Stimulated activated CD8-positive, alpha-beta memory T cell treated with anti-CD3 and anti-CD28 coated beads, Interleukin-4, amount 100 ng/mL, for 1 hour (primary cell): ENCODE measurements at places on chromosomes 7 and 10.

DNA sequence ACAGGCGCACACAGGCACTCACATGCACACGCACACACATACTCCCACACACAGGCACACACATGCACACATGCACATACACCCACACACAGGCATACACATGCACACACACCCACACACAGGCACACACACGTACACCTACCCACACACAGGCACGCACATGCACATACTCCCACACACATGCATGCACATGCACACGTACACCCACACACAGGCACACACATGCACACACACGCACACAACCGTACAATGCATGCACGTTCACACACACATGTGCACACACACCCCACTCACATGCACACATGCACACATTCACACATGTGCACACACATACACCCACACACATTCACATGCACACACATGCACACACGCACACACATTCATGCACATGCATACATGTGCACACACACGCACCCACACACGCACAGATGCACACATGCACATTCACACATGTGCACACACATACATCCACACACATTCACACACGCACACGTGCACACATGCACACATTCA lies 59.3 kb downstream of the MKI67 start:
- no peak for DNase-seq

DNA sequence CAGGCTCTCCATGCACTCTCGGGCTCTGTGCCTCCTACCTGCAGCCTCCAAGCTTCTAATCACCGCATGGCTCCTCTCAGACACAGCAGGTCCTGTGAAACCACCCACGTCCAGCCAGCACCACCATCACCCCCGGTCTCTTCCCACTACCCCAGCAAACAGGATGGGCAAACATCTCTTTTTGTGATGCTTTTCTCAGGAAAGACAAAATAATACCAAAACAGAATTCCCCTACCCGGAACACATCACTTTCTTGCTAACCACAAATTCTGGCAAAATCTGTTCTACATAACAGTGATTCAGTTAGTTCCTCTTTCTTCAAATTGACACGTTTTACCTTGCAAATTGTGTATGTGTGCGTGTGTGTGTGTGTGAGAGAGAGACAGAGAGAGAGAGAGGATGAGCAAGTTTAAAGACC lies 6.5 kb downstream of the SNX8 start:
- no peak for DNase-seq

DNA sequence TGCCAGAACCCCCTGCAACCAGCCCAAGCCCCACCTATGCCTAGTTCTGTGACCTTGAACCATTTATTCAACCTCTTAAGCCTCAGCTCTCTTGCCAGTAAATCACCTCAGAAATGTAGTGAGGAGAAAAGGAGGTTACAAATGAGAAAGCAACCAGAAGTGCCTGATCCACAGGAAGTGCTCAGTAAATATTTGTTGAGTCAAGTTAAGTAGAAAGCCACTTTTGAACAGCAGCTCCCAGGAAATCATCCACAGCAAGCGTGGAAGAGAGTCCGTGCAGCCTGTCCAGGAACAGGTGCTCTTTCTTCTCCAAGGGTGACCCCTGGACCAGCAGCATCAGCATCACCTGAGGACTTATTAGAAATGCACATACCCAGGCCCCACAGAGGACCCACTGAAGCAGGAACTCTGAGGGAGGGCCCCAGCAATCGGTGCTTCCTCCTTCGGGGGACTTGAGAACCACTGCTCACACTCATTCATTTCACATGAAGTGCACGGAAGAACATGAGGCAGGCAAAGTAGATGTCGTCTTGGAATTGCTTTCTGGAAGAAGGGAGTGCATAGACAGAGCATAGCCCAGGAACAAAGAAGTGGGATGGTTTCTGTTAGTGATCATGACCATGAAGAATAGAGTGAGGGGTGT lies 6.3 kb upstream of the C10orf71 start:
- DNase-seq, result no peak

DNA sequence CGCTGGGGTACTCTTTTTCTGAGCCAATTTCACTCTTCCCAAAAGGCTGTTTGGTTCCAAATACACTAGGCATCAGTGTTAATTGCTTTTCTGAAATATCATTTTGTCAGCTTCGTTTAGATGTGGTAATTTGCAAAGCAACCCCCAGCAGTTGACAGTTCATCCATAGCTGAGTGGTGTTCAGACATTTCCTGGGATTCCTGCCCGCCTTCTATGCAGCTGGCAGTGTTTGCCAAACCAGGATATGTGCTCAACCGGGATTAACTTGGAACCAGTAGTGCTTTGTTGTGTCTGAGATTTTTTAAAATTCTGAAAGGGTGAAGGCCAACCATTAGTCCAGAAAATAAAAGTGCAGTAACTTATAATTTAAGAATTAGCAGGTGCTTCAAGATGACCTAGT lies 25.2 kb upstream of the MKLN1 start:
- no peak for DNase-seq

DNA sequence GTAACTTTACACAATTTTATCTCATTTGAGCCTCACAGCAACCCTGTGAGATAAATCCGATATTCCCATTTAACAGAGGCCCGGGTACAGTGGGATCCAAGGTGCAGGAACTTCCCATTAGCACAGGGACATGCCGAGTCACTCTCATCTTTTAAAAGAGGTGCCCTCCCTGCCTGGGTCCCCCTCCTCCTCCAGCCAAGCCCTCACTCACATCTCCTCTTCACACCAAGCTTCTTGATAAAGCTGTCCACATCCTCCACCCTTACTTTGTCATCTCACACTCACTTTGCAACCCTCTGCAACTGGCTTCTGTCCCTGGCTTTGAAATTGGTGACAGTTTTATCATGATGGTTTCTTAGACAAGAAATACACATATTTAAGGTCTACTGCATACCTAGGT lies 144.6 kb upstream of the RHEB start:
- DNase-seq, result no peak

DNA sequence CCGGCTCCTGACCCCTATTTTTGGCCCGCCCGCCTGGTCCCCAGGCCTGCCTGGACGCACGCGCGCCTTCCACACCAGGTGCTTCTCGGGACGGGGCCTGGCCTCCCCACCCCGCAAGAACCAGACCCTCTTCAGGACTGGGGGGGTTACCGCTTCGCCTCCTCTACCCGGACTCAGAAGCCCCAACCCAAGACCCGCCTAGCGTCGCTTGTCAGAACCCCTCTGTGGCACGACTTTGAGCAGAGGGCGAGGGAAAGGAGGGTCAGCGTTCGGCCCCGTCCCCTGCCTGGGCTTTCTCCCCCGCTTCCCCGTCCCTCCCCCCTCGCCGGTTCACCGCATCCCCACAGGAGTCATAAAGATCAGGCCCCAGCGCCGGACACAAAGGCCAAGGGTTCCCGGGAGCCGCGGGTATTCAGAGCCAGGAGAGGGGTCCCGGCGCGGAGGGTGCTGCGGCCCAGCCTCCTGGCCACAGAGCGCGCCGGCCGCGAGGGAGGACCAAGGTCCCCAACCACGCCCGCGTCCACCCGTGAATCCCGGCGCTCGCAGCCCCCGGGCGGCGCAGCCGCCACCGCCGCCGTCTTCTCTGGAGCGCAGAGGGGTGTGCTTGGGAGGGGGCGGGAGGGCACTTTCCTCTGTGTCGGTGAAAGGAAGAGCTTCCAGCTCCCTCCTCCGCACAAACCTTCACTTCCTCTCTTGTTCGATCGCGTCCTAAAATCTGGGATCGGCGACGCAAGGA lies 351.9 kb downstream of the DNAJB6 start:
- no peak for DNase-seq

DNA sequence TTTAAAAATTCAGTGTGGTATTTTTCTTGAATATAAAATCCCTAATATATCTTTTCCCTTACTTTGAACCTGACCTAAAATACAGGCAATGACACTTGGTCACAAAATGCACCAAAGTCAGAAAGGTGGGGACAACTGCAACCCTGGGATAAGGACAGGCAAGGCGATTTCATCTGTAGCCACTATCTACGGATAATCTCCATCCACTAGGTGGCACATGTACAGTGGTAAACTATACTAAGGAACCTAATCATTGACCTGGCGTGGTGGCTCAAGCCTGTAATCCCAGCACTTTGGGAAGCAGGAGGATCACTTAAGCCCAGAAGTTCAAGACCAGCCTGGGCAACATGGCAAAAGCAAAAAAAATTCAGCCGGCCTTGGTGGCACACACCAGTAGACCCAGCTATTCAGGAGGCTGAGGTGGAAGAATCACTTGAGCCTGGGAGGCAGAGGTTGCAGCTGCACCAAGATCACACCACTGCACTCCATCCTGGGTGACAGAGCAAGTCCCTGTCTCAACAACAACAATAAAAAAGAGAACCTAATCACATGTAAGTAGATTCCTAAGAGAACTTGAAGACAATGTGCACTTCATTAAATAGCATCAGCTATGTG lies 98.9 kb downstream of the KMT2C start:
- DNase-seq, result no peak

- DNase-seq, result no peak
These were observed 38.3 kb upstream of the EFCAB10 start for GRCh38 chr7:105619590-105619989.

DNA sequence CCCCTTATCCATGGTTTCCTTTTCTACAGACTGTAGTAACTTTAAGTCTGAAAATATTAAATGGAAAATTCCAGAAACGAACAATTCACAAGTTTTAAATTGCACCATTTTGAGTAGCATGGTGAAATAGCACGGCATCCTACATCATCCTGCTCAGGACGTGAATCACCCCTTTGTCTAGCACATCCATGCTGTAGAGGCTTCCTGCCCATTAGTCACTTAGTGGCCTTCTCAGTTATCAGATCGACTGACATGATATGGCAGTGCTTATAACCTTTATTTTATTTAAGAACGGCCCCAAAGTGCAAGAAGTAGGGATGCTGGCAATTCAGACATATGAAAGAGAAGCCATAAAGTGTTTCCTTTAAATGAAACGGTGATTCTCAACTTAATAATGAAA lies 82.7 kb downstream of the CPXM2 start:
- DNase-seq, result no peak

GRCh38 chr7:137084607-137085380 lies 216.3 kb downstream of the CHRM2 start:
- no peak for DNase-seq
